ENCODE measurements at places on chromosomes 6 and 20.
A peak's percentile ranks its signal among the peaks of the same experiment; 100 is the strongest.

DNA sequence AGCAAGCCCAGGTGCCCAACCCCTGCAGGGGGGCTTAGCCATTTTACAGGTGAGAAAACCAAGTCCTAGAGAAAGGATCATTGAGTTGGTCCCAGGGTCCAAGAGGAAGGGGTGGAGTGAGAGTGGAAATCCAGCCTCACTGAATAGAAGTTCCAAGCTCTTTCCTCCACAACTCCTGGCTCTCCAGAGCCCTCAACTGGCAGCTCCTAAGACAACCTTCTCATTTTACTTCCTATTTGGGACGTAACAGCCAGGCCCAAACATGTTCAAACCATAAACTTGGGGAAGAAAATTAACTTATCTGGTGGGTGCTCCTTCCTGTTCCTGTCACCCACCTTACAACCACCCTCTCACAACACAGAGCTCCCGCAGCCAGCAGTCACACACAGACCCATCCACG lies 57.9 kb downstream of the PRND start:
- no peak for DNase-seq

DNA sequence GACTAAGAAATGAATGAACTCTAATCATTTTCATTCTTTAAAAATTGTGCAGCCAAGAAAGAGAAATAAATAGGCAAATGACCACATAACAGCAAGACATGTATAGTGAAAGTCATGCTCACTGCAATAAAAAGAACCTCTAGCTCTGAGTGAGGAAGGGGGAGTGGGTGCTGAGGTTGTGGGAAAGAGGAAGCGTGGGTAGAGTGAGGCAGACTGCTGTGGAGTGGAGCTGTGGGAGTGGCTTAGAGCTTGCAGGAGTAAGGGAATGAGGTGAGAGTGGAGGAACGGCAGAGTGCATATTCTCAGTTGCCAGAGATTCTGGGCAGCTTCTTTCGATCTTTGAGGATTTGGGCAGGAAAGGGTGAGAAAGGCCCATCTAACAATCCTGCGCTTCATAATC lies 10.4 kb downstream of the DEFB129 start:
- peak; percentile 14 for DNase-seq

DNA sequence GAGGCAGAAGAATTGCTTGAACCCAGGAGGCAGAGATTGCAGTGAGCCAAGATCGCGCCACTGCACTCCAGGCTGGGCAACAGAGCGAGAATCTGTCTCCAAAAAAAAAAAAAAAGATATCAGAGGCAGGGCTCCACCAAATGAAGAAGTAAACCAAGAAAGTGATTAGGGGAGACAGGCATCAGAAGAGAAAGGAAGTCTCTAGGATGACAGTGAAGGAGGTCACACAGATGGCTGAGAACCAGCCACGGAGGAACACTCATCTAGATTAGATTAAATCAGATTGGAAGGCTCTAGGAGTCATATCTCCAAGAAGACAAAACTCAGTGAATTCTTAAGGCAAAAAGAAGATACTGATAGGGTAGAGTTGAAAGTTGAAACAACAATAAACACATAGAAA lies 102.2 kb upstream of the CCDC28A start:
- no peak for DNase-seq

DNA sequence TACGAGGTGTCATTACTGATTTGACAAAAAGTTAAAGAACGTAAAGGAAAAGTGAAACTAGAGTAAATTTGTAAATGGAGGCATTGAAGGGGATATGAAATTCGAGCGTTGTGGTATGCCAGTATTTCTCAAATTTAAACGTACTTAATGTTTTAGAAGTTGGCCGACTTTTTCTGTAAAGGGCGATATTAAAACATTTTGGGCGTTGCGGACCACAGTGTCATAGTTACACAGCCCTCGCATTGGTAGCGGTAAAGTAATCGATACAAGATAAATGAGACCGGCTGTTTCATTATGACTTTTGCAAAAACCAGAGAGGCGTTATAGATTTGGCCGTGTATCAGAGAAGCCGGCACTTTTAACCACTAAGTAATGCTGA lies 39.6 kb downstream of the OR2B2 start:
- no peak for DNase-seq

DNA sequence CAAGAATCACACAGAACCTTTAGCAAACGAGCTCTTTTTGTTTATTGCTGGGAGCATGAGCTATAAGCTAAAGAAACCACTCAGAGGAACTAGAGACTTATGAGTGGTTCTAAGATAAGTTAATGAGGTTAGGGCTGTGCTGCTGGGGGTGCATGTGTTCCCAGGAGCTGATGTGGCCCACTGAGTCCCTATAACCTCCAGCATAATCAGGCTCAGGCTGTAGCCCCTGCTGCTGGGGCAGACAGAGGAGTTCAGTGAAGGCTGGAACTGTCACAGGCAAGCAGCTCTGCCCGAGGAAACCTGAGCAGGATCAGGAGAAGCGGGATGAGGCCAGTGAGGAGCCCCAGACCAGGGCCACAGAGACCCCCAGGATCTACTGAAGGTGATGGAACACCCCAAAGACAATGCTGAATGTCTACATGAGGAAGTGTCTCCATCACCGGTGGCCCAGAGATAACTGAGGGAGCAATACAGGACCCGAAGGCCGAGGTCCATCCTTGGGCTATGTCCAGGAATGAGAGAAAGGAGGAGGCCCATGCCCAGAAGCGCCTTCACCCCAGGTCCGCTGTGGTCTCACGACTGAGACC lies 17.3 kb downstream of the TUBB2B start:
- DNase-seq, result no peak

GRCh38 chr20:59159091-59159490 lies 4.5 kb upstream of the ZNF831 start:
- no peak for DNase-seq

GRCh38 chr6:45387236-45387635 lies 9.5 kb upstream of the SUPT3H start:
- DNase-seq, result no peak

GRCh38 chr20:1536893-1537730 lies 20.4 kb downstream of the SIRPD start:
- DNase-seq, result no peak

DNA sequence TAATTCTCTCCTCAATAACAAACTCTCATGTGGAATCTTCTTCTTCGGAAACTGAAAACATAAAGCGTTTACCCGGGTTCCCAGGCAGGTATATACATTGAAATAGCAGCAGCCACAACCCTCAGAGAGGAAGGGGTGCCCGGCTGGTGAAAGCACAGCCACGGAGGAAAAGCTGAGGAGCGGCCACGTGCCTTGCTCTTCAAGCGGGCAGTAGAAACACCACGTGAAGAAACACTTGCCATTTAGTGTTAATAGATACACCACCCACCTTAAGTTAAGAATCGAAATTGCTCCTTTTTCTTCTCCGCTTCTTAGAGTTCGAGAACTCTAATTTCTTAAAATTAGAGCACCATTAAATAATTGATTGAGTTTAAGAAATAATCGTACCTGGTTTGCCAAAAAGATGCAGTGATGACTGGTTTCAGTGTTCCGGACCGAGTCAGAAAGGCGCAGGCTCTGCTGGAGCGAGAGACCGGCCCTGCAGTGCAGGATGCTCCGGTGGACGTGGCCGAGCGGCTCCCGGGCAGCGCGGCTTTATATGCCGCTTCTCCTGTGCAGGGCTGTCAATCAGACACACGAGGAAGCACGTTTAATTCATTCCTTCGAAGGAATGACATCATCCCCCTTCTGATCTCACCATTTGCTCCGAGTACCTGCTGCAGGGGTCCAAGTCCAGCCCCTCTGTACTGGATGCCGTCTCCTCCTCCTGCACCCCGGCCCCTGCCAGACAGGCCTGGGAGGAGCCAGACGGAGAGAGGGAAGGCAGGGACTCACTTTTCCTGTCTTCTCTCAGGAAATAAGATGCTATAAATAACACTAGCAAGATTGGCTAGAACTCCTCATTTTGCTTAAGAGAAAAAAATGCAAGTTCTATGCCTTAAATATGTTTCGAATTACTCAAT lies at the start of gene THBS2:
Gene THBS2 (minus strand): TSS at position 510 of the 902 bp plus-strand sequence. CDS start 3,062 bp downstream, outside the sequence.
- no peak for DNase-seq

DNA sequence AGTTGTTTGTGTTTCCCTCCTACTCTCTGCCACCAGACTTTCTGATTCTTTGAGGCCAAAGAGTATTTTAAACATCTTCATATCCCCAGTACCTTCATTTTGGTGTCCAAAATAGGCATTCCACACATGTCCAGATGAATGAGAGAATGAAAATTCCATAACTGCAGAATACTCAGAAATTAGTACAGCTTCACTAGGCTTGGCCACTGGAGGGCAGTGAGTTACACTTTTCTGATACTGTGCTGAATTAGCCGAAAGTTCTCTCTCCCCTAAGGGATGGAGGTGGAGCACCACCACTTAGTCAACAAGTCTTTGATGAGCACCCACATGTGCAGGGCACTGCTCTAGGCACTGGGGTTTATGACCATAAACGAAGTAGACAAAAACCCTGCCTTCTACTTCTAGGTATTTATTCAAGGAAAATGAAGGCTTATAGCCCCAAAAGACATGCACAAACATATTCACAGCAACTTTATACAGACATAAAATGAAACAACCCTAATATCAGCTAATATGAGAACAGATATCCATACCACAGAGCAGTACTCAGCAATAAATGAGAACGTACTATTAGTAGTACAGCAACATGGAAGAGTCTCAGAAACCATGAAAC lies 46.1 kb upstream of the TMEM217 start:
- DNase-seq, result peak; percentile 6

- no peak for DNase-seq
These were observed 6.1 kb upstream of the PPIL4 start for GRCh38 chr6:149551920-149552319.

DNA sequence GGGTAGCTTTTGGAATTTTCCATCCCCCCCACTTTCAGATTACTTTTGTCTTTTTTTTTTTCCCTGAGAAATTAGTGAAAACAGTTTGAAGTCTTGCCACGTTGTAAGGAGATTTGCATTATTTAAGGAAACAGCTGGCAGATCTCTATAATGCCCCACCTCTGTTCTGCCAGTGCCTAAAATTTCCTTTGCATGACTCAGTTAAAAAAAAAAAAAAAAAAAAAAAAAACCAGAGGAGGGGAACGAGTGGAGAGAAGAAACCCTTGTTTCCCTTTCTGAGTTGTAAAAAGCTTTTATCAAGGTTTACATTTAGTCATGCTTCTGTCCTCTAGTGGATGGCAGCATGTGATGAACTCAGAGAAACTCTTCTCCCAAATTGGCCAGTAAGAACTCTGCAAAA lies 33.5 kb downstream of the CARMIL1 start:
- DNase-seq, result no peak

DNA sequence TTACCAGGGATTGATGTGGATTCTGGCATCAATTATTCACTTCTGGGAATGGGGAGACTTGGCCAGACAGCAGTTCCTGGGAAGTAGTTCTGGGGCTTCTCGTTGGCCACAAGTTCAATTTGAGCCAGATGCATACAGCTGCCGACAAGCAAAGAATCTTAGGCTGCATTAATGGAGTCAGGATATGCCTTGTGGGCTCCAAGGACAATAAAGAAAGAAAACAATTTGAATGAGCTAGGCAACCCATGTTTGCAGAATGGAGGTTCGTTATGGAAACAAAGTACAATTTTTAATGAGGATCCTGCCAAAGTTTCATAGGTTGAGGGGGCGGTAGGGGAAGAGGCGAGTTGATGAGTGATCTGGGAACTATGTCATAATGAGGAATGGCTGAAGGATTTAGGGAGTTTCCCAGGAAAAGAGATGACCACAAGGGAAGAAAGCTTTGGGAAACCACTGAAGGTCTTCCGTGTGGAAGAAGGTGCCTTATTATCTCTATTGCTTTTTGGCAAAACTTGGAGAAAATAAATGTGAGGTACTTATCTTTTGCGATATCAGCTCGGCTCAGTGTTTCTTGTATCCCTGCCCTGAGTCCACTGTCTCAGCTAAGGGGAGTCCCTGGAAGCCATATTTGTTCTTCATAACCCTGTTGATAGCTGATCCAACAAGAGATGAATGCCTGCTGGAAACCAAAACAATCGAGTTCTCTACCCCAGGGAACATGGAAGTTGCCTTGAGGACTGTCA lies 181.0 kb upstream of the ZNF217 start:
- DNase-seq, result no peak

DNA sequence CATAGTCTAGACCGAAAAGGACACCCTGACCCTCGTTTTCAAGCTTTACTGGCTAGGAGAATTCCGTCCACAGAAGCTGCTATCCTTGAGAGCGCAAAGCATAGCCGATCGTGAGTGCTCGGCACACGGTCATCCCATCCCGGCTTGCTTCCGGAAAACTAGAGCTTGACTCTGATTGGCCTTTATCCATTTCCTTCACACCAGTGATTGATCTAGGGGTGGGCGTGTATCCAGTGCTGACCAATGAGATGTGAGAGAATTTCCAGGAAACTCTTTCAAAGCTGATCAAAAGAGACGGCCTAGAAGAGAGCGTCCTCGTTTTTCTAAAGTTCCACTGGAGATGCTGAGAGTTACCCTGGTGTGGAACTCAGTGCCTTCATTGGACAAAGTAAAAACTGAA lies 41.0 kb upstream of the NFATC2 start:
- DNase-seq, result no peak

DNA sequence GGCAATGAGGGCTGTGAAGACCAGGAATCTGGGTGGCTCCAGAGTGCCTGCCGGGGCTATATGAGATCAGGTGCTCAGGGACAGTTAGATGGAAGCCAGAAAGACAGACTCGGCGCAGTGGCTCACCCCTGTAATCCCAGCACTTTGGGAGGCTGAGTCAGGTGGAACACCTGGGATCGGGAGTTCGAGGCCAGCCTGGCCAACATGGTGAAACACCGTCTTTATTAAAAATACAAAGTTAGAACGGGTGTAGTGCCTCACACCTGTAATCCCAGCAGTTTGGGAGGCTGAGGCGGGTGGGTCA lies 43.4 kb downstream of the BCAS4 start:
- no peak for DNase-seq

DNA sequence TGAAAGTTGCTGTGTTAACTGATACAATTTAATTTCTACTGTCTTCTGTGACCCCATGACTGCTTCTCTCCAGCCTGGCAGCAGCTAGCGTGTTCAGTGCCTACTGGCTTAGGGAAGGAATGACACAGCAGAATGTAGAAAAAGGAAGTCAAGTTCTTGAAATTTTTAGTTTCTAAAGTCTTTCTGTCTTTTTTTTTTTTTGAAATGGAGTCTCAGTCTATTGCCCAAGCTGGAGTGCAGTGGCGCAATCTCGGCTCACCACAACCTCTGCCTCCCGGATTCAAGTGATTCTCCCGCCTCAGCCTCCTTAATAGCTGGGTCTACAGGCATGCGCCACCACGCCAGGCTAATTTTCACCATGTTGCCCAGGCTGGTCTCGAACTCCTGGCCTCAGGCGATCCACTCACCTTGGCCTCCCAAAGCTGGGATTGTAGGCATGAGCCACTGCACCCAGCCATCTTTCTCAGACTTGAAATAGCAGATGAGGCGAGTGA lies 39.3 kb downstream of the PCNA start:
- no peak for DNase-seq
